Stimulated activated CD4-positive, alpha-beta T cell treated with anti-CD3 and anti-CD28 coated beads, Interleukin-2, amount 100 ng/mL, for 4 hours (primary cell): ENCODE measurements at places on chromosomes 5 and 9.

DNA sequence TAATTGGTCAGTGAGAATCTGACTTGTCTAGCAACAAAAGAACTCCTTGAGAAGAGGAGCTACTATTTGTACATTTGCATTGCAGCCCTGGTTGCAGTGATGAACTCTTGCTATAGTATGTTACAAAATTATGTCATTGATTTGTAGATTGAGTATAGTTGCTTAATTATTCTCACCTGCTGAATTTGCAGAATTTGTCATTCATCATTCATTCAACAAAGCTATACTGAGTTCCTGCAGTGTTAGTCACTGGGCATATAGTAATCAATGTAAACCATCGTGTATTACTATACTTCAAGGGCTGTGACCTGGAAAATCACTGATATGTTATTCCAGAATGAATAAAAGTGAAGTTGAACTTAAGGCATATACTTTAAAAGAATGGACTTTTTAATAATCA lies 50.1 kb downstream of the SLC1A3 start:
- DNase-seq, result no peak

GRCh38 chr5:126939887-126940286 lies 90.5 kb downstream of the MARCHF3 start:
- DNase-seq, result no peak

- no peak for DNase-seq
These were observed 31.5 kb downstream of the JADE2 start for GRCh38 chr5:134556994-134557393.

GRCh38 chr9:14437354-14438231 lies 123.7 kb upstream of the NFIB start:
- no peak for DNase-seq

DNA sequence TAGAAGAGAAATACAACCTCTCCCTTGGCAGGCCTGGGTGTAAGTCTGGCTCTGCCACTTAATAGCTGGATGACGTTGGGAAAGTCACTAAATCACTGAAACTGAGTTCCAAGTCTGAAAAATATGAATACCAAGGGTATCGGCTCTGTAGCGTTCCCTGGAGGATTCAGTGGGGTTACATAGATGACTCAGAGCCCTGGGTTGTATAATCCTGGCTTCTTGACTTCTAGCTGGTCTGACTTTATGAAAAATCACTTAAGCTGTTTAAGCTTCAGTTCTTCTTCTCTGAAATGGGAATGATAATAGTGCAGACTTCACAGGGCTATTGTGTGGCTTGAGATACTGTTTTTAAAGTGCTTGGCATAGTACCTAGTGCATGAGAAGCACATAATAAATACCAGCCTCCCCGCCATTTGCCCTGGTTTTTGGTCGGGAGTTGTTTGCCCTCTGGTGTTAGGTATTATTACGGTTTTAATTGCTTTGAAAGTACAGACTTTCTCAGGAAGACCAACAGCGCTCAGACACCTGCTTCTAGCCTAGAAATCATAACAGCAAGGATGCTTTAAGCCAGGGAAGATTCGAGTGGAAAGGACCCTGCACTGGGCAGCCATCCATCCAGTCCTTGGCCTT lies 43.0 kb downstream of the CYFIP2 start:
- DNase-seq, result no peak

- no peak for DNase-seq
These were observed 27.0 kb downstream of the TPPP start for GRCh38 chr5:665956-666711.

- no peak for DNase-seq
These were observed 1.0 kb downstream of the MRPS2 start for GRCh38 chr9:135501261-135502167.

- DNase-seq, result no peak
These were observed 6.3 kb downstream of the FGF10 start for GRCh38 chr5:44382894-44383293.

GRCh38 chr5:137837491-137838394 lies 29.9 kb upstream of the MYOT start:
- DNase-seq, result no peak

DNA sequence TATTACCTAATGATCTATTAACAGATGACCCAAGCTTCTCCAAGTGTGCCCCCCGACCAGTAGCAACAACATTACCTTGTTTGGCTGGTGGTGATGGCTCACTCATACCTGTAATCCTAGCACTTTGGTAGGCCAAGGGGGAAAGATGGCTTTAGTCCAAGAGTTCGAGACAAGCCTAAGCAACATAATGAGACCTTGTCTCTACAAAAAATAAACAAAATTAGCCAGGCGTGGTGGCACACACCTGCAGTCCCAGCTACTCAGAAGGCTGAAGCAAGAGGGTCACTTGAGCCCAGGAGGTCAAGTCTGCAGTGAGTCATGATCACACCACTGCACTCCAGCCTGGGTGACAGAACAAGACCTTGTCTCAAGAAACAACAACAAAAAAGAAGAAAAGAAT lies 62.9 kb downstream of the GCNT1 start:
- no peak for DNase-seq

DNA sequence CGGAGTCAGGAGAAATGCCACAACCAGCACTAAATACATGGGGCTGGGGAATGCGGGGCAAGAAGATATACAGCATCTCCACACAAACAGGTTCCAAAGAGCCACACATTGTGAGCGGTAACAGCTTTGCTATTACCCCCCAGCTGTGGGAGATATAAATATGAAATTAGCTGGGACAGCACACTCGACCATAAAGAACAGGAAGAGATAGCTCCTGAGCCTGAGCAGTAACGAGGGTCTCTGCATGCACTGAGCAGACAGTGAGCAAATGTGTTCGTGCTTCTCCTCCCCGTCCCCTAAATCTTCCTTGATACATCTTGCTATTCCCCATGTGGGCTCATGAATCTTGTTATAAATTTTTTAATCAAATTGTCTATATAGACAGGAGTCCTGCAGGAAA lies 53.1 kb downstream of the ADAMTS2 start:
- no peak for DNase-seq

- no peak for DNase-seq
These were observed 26.2 kb upstream of the LMX1B start for GRCh38 chr9:126587187-126588185.

DNA sequence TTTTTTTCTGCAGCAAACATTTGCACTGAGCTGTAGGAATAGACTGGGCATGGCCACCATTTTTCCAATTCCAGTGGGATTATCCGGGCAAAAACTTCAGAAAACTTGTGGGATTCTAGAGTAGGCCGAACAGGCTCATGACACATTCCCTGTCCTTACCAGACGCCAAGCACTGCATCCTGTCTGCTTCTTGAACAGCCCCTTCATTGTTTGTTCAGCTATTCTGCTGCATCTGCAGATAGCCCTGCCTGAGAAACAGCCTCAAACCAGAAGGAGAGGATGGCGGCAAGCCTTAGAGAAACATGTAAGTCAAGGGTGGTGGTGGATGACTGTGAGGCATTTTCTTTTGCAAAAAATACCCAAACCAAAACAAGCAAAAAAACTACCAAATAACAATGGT lies 111.8 kb upstream of the NTRK2 start:
- no peak for DNase-seq

GRCh38 chr5:158942217-158942616 lies 157.5 kb downstream of the EBF1 start:
- no peak for DNase-seq

GRCh38 chr5:38718771-38719391 lies 126.9 kb upstream of the OSMR start:
- no peak for DNase-seq

DNA sequence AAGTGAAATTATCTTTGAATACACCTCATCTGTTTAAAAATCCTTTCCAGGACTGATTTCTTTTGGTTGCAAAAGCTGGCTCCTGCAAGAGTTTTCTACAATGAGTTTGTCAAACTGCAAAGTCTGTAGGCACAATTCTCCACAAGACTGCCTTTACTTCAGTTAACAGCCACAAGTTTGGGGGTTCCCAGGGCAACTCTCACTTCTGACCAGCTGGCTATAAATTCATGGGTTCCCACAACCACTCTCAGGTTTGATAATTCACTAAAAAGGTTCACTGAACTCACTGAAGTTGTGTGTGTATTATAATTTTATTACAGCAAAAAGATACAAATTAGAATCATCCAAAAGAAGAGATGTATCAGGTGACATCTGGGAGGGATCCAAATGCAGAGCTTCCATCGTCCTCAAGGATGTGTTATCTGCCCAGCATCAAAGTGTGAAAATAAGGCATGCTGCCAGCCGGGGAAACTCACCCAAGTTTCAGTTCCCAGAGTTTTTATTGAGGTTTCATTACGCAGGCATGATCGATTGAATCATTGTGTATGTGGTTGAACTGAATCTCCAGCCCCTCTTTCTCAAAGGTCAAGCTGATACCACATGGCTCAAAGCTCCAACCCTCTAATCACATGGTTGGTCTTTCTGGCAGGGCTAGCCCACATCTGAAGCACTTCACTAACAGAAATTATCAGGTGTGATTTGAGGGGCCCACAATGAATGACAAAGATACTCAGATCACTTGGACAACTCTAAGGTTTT lies 19.0 kb upstream of the PSIP1 start:
- DNase-seq, result no peak

GRCh38 chr5:122202952-122203351 lies 73.6 kb downstream of the ZNF474 start:
- no peak for DNase-seq

- DNase-seq, result no peak
These were observed 301.7 kb upstream of the SEMA6A start for GRCh38 chr5:116876240-116876840.

GRCh38 chr5:148939676-148940075 lies 113.3 kb downstream of the ADRB2 start:
- DNase-seq, result no peak

GRCh38 chr5:86880344-86880743 lies 262.6 kb downstream of the COX7C start:
- no peak for DNase-seq

GRCh38 chr9:38160613-38161215 lies 91.7 kb upstream of the SHB start:
- peak; percentile 31 for DNase-seq

- no peak for DNase-seq
These were observed at the start of gene STC2 for GRCh38 chr5:173327948-173328843. Gene STC2 (minus strand): TSS chr5:173328414. CDS start chr5:173328193, 221 bp downstream.
